Naive thymus-derived CD4-positive, alpha-beta T cell (primary cell): ENCODE measurements at places on chromosomes 5 and 9.

GRCh38 chr5:554284-554988 is 30.2 kb upstream of the SLC9A3 start:
- no peak overlapping the region for H3K4me3 ChIP-seq
- H3K27me3 ChIP-seq: no peaks in the 10 kb centered on the region
- no peak overlapping the region for H3K27ac ChIP-seq
- H3K36me3 ChIP-seq: no peaks in the 10 kb centered on the region
- no peaks in the 10 kb centered on the region for H3K4me1 ChIP-seq

GRCh38 chr9:133692364-133692985 is 45.7 kb downstream of the SARDH start:
- H3K27ac ChIP-seq: no peak overlapping the region
- H3K36me3 ChIP-seq: no peaks in the 10 kb centered on the region
- no peaks in the 10 kb centered on the region for H3K27me3 ChIP-seq

- no peak overlapping the region for H3K27ac ChIP-seq
- H3K4me1 ChIP-seq: no peaks in the 10 kb centered on the region
- no peak for DNase-seq
- H3K27me3 ChIP-seq: no peaks in the 10 kb centered on the region
Measured at GRCh38 chr9:15353892-15354291, 46.9 kb upstream of the TTC39B start.

GRCh38 chr5:130279386-130279785 is 375.1 kb downstream of the CHSY3 start:
- no peak overlapping the region for H3K4me3 ChIP-seq
- no peak overlapping the region for H3K27ac ChIP-seq
- no peaks in the 10 kb centered on the region for H3K4me1 ChIP-seq
- DNase-seq: no peak

GRCh38 chr9:111231801-111232580 is 98.0 kb downstream of the OR2K2 start:
- H3K27me3 ChIP-seq: no peaks in the 10 kb centered on the region
- no peaks in the 10 kb centered on the region for H3K4me1 ChIP-seq
- DNase-seq: no peak
- no peaks in the 10 kb centered on the region for H3K36me3 ChIP-seq
- H3K27ac ChIP-seq: no peak overlapping the region

GRCh38 chr9:81906671-81907070 is 21.6 kb upstream of the SPATA31D4 start:
- no peaks in the 10 kb centered on the region for H3K27me3 ChIP-seq
- H3K4me1 ChIP-seq: no peaks in the 10 kb centered on the region
- no peak overlapping the region for H3K27ac ChIP-seq
- DNase-seq: no peak
- H3K36me3 ChIP-seq: no peaks in the 10 kb centered on the region
